ENCODE measurements at places on chromosomes 12 and 14.

DNA sequence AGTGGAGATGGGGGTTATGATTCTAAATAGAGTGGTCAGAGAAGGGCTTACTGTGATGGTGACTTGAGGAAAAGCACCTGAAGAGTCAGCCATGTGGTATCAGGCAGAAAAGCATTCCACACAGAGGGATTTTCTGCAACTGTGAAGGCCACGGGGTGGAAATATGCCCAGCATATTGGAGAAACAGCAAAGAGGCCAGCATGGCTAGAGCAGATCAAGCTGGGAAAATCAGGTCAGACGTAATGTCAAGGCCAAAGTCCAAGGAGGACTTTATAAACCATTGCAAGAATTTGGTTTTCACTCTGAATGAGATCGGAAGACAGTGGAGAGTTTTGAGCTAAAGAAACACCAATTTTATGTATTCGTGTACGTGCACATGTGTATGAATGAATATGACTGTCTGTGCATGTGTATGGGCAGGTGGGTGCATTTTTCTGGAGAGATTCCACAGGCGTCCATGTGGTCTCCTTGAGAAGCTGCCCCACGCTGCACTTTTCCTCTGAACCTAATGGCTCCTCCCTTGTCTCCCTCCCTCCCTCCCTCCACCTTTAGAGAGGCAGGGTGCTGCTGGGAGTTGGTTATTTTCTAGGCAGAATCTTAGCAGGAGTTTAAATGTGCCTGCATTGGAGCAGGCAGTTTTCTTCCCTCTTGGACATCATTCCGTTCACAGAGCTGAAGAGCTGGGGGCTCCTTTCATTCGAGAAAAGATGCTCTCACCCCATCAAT is 97.4 kb upstream of the PPP4R3A start:
- no peak for DNase-seq

DNA sequence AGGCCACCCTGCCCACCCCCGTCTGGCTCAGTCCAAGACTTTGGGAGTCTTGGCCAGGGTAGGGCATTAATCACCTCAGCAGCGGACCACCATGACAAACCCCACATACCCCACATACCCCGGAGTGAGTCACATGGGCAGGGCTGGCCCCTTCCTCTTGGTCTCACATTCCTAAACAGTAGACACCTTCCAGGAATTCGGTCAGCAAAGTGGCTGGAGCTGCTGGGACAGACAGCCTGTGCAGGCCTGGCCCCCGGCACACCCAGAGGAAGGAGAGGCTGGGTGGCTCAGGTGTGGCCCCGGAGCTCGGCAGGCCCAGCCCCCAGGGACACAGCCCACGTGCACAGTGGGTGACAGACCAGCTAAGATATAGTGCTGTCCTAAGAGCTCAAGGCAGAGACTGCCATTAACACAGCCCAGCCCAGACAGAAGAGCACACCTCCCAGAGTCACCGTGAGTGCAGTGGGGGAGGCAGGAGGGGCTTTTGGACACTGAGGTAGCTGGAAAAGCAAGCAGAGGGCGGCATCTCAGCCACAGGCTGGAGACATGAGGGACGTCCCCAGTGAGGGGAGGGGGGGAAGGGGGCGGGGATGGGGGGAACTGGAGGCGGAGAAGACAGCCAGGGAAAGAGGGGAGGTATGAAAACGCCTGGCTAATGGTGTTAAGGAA is 24.0 kb downstream of the CCDC85C start:
- DNase-seq, result no peak

GRCh38 chr14:73776194-73776537 is 62.0 kb upstream of the PNMA1 start:
- DNase-seq, result no peak

DNA sequence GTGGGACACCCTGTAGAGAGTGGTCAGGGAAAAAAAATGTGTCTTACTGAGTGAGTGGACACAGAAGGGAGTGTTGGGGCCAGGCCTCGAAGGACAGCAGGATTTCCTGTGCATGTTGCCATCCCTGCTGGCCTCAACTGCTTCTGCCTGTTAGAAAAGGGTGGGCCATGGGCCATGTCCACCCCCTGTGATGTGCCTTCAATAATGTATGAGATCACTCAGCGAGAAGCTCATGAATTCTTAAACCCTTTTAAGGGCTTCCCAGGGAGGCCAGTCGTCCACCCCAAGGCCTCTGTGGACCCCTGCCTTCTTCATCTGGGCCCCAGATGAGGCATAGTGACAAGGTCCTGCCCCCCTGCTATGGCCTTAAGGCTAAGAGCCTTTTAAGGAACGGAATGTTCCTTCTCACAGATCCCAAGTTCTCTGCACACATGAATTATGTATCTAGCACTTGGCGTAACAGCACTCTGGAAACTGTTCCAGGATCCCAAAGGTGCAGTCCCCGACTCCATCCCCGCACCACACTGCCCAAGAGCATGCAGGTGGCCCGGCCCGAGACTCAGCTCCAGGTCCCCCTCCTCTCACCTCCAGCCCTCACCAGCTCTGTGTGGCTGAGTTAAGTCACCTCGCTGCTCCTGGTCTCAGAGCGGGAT is 8.9 kb upstream of the C14orf132 start:
- no peak for DNase-seq

- no peak for DNase-seq
Measured at GRCh38 chr14:22531451-22532344, 57.3 kb downstream of the DAD1 start.

DNA sequence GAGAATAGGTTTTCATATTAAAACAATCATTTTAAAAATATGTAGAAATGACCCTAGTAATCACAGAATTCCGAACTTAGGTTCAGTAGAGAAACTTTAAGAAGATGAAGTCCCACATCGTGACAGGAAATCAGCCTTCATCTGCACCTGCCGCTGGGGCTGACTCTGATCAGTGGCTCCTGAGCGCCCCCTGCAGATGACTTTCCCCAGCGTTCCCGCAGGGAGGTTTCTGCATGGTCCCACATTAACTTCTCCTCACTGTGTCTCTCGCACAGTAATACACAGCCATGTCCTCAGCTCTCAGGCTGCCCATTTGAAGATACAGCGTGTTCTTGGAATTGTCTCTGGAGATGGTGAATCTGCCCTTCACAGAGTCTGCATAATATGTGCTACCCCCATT is 1131.1 kb downstream of the TMEM121 start:
- DNase-seq, result no peak

DNA sequence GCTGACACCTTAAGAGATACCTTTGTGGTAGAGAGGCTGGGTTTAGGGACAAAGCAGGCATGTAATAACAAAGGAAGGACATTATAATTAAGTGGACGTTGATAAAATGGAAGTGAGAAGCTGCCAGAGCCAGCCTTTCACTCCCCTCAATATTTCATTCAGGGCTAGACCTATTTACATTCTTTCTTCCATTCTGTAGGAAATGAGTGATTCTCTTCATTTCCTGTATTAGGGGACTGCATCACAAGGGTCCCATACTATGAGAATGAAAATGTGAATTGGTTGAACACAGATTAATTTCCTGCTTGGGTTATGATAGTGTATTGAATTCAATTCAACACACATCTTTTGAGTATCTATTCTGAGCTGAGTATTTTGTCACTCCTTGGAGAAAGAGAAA is 143.0 kb downstream of the OTOGL start:
- no peak for DNase-seq

DNA sequence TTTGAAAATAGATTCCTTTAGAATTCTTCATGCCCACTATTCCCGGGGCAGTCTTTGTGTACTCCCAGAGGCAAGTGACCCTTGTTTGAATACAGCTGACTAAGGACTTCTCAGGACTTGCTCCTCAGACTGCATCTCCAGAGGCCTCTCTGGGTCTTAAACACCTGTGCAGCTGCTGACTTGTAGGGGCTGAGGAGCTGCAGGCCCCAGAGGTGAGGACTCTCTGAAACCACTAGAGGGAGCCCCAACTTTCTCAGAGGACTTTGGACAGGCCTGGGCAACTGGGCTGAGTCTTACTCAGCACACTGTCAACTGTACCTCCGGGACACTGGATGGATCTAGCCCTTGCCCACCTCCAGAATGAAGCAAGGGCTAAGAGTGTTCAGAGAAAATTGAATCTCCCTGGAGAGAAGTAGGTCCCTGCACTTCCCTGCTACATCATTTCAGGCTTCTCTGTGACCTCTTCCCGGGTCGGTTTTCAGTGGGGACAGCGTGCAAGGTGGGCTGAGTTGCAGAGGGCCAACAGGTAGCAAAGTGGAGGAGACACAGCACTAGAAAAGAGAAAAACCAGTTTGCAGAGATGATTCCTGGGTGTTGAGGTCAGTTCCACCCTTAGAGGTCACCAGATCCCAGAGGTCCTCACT is 164.6 kb downstream of the TMEM117 start:
- DNase-seq, result no peak

GRCh38 chr14:22282417-22282816 is 306.6 kb downstream of the DAD1 start:
- DNase-seq, result no peak

DNA sequence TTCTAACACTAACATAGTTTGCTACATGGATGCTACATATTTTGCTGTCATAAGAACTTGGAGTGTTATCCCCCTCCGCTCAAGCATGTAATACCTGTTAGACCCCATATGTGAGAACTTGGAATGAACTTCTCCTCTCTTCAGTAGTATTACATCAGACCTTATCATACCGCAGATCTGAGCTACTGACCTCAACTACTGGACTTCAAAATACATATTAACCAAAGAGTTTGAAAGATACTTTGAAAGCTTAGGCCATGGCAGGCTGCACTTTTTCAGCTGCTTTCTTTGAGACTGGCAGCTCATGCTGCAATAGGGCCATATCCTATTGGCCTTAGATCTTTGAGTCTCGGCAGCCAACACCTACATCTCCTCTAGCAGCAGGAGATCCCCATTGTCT is 74.8 kb downstream of the EEA1 start:
- DNase-seq, result no peak

GRCh38 chr12:30877105-30877875 is 49.3 kb upstream of the TSPAN11 start:
- DNase-seq, result no peak

- DNase-seq, result no peak
Measured at GRCh38 chr12:53845932-53846331, 92.7 kb upstream of the HOXC13 start.

DNA sequence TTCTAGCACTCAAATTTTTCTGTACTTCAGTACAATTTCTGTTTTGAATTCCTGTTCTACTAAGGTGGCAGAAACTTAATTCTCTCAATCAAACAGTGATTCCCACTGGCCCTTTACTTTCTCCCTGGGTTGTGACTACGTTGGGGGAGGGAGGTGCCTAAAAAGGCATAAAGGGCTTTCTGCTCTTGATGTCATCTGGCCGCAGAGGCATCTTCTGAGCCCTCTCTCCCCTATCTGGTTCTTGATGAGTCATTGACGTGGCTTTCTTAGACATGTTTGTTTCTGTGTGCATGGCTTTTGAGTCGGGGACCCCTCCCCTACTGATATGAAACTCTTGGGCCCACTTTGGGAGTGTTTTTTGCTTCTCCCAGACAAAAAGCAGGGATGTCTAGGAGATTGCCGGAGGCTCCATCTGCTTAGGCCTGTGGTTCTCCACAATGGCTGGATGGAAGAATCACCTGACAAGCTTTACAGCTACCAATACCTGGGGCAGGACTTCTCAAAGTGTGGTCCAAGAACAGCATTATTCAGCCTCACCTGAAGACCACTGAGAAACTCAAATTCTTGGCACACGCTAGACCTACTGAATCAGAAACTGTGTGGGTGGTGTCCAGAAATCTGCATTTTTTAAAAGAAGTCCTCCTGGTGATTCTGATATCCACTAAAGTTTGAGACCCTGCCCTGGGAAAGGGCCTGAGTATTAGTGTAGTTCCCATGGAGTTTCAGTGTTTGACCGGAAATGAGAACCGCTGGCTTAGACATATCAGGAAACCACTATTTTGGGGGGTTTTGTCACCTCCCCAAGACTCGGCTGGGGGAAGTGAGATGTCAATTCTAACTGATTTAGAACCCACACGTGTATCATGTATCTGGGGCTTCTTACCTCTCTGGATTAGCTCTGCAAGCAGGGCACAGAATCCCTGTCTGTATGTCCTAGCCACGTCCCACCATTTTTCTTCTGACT is 395.7 kb upstream of the PDE3A start:
- DNase-seq, result no peak

DNA sequence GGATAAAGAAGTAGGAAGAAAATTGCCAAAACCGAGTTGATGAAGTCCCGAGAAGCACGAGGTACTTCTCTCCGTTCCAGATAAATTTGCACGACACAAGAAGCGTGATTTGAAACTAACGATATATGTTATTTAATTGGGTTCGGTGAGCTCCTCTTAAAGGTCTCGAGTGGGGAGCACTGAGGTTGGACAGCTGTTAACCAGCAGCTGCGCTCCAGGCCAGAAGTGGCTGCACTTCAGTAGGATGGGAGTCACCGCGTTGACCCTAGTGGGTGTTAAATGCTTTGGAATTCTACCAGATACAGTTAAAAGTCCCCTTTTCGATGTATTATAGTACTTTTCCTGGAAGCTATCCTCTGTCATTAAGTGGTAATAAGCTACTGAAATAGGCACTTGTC is 953 bp upstream of the DCAF5 start:
- DNase-seq, result no peak

DNA sequence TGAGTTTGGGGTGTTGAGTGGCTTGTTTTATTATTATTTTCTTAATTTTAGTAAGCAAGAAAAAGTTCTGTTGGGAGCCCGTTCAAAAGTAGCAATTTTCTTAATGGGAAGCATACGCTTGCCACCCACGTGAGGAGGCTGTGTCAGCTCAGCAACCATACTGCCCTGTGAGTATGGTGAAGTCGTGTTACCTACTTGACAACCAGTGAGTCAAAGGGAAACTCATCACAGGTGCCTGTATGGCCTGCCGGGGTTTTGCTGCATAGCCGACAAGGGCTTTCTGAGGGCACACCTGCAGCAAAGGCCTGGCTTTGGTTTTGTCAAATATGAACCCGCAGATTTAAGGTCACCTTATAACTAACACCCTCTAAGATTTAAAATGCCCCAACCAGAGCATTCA is 31.1 kb downstream of the PITPNM2 start:
- no peak for DNase-seq

- DNase-seq, result peak; percentile 100
Measured at GRCh38 chr12:57846577-57847319, at the start of gene CTDSP2. Gene CTDSP2 (minus strand): TSS chr12:57846729. CDS start chr12:57846435, 294 bp downstream.

DNA sequence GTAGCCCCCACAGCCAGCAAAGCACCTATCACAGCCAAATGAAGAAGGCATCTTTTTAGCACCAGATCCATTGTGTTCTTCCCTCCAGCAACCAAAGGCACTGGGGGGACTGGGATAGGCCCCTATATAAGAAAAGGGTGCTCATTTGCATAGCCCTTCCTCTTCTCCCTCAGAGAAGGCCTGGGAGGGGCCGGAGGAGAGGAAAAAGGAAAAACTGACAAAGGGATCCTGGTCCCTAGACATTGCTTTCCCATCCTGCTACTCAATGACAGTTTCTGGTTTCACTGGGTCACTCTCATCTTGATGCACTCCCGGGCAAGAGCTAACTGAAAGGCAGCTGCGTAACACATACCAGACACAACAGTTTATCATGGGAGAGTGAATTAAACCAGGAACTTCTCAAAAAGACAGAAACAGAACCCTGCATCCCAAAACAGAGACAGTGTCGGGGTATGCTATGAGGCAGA is at the start of gene PMEL:
Gene PMEL (minus strand): TSS at position 102 of the 467 bp plus-strand sequence. CDS start 31 bp downstream, at position 71.
- DNase-seq, result no peak

GRCh38 chr14:99028041-99028440 is 244.0 kb downstream of the BCL11B start:
- DNase-seq, result no peak
